ENCODE measurements at places on chromosomes 4 and X. TPM values are rescaled to one million over a fixed set of nuclear protein-coding genes. Genes with fewer than 3 reads are reported as not detected.

The CXCL8 gene
- not detected for total RNA-seq

DNA sequence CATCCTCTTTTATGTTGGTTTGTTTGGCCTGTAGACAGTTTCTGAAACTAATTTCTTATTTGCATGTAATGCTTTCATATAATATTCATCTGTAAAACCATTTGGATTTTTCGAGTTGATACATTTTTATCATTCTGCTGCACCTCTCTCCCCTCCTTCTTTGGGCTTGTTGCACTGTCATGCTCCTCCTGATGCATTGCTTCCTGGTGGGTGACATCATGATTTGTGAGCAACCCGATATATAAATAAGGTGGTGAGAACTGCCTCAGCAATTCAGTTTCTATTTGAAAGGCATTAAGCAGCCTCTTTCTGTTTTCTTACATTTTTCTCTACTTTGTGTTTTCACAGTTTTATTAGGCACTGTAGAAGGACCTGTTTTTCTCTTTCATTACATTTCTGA, 515.7 kb downstream of the RPA4 start:
- no peak for DNase-seq

- DNase-seq: no peak
These were observed 10.9 kb downstream of the LRBA start for GRCh38 chr4:151004222-151004621.

The HSD17B13 gene
- 0.10 TPM for total RNA-seq

The NEIL3 gene
- total RNA-seq: 22.7 TPM

The VSIG4 gene
- not detected for total RNA-seq

DNA sequence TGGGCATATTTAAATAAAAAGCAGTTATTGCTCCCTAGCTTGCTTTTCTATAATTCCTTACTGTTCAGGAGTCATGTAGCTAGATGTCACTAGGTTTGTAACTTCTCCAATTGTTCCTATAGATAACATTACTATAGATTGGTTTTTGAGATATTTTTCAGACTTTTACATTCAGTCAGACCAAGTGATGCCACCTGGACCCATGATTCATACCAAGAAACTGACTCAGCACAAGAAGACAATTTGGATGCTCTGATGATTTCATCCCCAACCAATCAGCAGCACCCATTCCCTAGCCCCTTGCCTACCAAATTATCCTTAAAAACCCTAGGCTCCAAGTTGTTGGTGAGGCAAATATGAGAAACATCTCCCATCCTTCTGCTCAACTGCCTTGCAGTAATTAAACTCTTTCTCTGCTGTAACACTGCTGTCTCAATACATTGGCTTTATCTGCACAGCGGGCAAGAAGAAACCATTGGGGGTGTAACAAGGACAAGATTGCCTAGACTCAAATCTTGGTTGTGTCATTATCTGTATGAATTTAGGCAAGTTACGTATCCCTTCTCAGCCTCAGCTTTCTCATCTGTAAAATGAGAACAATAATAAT, 11.8 kb upstream of the NEIL3 start:
- peak; percentile 18 for DNase-seq

DNA sequence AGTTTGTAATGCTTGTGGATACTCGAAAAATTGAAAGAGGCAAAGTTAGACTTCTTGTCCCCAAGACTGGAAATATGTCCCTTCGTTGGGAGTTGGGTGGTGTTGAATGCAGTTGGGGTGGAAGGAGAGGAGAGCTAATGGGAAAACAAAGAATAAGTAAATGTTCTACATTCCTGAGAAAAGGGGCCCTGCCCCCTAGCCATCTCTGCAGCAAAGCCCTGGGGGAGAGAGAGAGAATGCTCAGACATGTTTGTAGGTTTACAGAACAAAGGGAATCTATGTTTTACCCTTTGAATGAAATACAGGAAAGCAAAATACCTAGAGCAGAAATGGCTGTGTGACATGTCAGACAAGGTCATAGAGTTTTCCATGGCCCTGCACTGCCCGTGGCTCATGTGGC, 88.1 kb downstream of the RASL11B start:
- no peak for DNase-seq

The PABPC1L2B gene
- total RNA-seq: not detected

- no peak for DNase-seq
These were observed 898.8 kb downstream of the C4orf33 start for GRCh38 chr4:129994715-129995114.

GRCh38 chrX:65528705-65529340, 5.8 kb downstream of the LAS1L start:
- peak; percentile 59 for DNase-seq

The PHKA1 gene
- 6.5 TPM for total RNA-seq

The GPRIN3 gene
- total RNA-seq: 8.8 TPM

The SSX2 gene
- total RNA-seq: not detected

GRCh38 chr4:184215709-184216328, 1.9 kb downstream of the ENPP6 start:
- DNase-seq: no peak

DNA sequence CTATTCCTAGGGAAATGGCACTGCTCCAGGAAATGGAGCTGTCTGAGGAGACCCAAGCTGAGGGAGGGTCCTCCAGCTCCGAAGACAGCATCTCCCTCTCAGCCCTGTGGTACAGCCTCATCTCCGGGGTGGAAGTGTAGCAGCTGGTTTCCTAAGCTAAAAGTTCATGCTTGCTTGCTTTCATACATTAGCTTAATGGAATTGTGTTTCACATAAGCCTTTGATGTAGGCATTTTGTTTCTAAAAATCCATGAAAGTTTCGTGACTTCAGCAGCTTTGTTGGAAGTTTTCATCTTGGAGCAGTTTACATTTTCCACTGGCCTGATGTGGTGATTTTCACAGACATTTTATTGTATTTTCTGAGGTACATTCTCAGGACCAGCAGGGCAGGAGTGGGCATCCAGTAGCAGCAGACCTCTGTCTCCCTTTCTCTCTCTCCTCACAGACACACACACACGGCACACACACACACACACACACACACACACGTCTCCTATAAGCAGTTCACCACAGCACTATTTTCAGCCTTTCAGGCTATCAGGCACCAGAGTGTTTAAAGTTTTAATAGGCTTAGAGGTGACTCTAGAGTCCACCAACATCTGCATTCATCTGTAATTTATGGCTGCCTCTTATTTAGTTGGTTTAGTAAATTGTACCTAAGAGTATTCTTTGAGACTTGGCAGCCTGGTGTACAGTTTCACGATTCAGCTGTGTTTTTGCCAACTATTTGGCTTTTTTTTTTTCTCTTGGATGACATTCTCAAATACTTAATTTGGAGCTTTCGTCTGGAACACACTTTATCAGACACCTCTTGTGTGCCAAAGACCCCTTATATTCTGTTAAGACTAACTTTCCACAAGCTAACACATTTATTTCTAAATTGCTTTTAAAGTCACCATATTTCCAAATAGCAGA, 225.8 kb upstream of the SFRP2 start:
- DNase-seq: no peak

DNA sequence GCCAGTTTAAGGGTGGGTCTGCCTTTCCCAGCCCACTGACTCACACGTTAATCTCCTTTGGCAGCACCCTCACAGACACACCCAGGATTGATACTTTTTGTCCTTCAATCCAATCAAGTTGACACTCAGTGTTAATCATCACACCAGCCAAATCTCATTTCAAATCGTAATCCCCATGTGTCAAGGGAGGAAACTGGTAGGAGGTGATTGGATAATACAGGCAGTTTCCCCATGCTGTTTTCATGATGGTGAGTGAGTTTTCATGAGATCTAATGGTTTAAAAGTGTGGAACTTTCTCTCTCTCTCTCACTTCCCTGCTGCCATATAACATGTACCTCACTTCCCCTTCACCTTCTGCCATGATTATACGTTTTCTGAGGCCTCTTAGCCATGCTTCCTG, 647.2 kb upstream of the FRG1 start:
- no peak for DNase-seq

The TMEM128 gene
- total RNA-seq: 21.7 TPM

GRCh38 chr4:122503214-122503613, 46.7 kb upstream of the IL2 start:
- DNase-seq: peak; percentile 35

The ASB9 gene
- total RNA-seq: 0.48 TPM

DNA sequence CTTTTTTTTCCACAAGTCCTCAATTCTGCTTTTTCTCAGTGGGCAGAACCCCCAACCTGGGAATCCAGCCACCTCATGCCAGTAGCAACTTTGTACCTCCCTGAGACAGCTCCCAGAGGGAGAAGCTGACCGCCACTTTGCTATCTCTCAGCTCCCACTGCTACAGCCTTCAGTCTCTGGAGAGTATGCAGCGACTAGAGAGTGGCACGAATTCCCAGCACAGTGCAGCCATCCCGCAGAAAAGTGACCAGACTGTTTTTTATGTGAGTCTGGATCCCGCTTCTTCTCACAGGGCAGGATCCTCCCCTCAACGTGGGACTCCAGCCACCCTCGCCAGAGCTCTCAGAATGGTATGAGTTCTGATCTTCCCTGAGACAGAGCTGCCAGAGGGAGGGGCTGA, 1234.6 kb downstream of the FAM133A start:
- DNase-seq: no peak

The GALNT7 gene
- total RNA-seq: 8.5 TPM

GRCh38 chrX:38206036-38206435, 14.6 kb downstream of the SRPX start:
- DNase-seq: no peak

The NAA11 gene
- total RNA-seq: not detected

- no peak for DNase-seq
These were observed 91.9 kb downstream of the FAM13A start for GRCh38 chr4:88965053-88965452.

GRCh38 chrX:115952417-115953092, 218.0 kb upstream of the AGTR2 start:
- DNase-seq: no peak

- DNase-seq: no peak
These were observed 18.2 kb upstream of the CTBP1 start for GRCh38 chr4:1266881-1267763.

DNA sequence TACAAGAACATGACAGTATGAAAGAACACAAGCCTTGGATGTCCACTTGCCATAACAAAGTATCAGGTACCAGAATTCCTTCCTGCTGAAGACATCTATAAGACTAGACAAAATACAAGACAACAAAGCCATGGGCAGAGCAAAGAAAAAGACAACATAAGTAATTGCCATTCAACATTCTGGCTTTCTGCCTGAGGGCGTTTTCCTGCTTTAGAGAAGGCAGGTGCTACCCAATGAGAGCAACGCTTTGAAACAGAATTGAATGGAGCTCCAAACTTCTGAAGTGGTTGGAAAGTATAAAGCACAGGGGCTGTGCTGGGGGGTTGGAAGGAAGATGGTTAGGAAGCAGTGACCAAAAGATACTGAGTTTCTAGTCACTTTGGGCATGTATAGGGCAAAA, 30.1 kb downstream of the PDE5A start:
- no peak for DNase-seq

DNA sequence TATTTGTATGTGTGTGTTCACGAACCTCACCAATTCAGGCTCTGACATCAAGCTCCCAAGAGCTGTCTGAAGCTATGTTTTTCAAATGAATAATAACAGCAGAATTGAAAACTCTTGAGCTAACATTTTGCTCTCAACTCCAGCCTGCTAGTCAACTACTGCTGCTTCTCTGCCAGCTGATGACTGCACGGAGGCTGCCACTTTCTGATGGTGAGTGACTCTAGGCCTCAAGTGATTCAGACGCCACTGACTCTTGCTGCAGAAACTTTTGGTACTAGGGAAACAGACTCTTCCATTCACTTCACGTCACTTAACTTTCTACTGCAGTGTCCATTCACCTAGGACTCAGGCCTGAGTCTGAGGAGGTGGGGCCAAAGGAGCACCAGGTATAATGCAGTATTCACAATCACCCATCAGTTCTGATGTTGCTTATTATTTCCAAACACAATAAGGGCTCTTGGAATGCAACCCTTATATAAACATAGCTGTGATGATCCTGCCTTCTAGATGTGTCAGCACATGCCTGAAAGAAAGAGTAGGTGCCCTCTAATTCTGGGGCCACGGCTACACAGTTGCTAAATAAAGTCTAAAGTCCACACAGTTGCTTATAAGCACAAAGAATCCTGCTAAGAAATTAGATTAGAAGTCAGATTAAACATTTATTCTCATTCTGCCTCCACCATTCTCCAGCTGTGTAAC, 16.0 kb downstream of the PRDM8 start:
- DNase-seq: no peak

- DNase-seq: no peak
These were observed 115.2 kb upstream of the LNX1 start for GRCh38 chr4:53706422-53707032.

The PAGE2 gene
- not detected for total RNA-seq

GRCh38 chrX:46642145-46642544, 68.6 kb downstream of the CHST7 start:
- peak; percentile 6 for DNase-seq

DNA sequence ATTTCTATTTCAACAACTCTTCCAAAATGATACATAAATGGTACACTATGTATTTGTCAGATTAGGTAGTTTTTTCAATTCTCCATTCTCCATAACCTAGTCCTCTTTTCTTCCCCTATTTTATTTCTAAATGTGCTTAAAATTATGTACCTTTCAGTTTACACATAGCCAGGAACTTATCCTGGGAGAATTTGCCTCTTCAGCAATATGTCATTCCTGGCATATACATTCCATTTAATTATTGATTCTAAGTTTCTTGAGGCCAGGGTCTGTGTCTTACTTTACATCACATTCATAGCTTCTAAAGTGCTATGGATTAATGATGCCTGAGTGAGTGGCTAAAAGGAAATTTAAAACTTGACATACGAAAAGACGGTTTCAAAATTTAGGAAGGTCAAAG, 199.8 kb downstream of the PDGFRA start:
- DNase-seq: no peak

The YY2 gene
- 0.79 TPM for total RNA-seq

DNA sequence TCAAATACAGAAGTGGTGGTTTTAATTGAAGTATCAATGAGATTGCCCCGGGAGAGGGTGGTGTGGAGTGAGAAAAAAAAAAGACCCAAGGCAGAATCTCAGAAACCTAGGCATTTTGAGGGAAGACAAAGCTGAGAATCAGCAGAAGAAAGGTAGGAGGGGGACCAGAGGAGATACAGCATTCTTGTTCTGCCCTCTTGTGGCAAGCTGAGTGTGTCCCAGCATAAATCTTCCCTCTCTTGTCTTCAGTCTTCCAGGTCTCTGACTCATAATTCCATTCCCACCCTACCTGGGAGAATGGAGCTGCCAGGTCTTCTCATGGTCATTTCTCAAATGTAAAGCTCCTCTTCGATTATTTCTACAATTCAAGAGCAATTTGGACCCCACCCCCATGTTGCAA, 32.7 kb upstream of the MAGED1 start:
- peak; percentile 5 for DNase-seq

The GPR119 gene
- not detected for total RNA-seq

The STAP1 gene
- total RNA-seq: 18.9 TPM

GRCh38 chr4:174717828-174718227, 111.2 kb downstream of the GLRA3 start:
- no peak for DNase-seq

The GAGE12G gene
- not detected for total RNA-seq

DNA sequence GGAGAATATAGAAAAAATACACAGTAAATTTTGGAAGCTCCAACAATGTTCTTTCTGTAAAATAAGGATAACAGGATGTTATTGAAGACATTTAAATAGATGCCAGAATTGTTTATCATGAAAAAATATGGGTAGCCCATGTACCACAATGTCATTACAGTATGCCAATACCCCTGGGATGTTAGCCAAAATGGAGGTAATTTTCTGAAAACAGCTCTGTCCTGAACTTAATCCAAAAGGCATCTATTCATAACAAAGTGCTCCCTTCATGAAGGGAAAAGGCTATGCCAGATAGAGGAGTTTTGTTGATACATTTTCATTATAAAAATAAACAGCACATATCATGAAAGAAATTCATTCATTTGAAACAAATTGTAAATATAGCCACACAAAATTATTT, 1902.6 kb upstream of the AGA start:
- DNase-seq: no peak

Measured in activated naive CD4-positive, alpha-beta T cell treated with anti-CD3 and anti-CD28 coated beads for 36 hours (primary cell).